ENCODE measurements at places on chromosomes 2 and 18. TPM values are rescaled to one million over a fixed set of nuclear protein-coding genes. Genes with fewer than 3 reads are reported as not detected.

LINC00305 gene
- total RNA-seq: not detected

SERTAD2 gene
- 9.4 TPM for total RNA-seq

LAMA1 gene
- 4.2 TPM for total RNA-seq

GNLY gene
- total RNA-seq: not detected

RGPD5 gene
- 11.5 TPM for total RNA-seq

NCOA1 gene
- total RNA-seq: 150 TPM

NT5DC4 gene
- not detected for total RNA-seq

LRRFIP1 gene
- total RNA-seq: 65.8 TPM

MAP3K19 gene
- total RNA-seq: not detected

CROCC2 gene
- under 0.01 TPM for total RNA-seq

OTOS gene
- total RNA-seq: not detected

LRRTM1 gene
- total RNA-seq: under 0.01 TPM

NLRC4 gene
- 1.6 TPM for total RNA-seq

RNASEH1 gene
- 14.6 TPM for total RNA-seq

LIPG gene
- 2.6 TPM for total RNA-seq

IL1RL1 gene
- total RNA-seq: 1.0 TPM
